ENCODE measurements at places on chromosomes 6 and 20. TPM values are rescaled to one million over a fixed set of nuclear protein-coding genes. Genes with fewer than 3 reads are reported as not detected.

The SMAP1 gene
- total RNA-seq, result 27.0 TPM

The RNF182 gene
- total RNA-seq, result 0.50 TPM

The SESN1 gene
- 50.7 TPM for total RNA-seq

The PTK6 gene
- 1.2 TPM for total RNA-seq
